Stimulated activated naive CD4-positive, alpha-beta T cell treated with Interleukin-2 at 50 U/mL for 16 hours (primary cell): ENCODE measurements at places on chromosomes 7 and 10.

DNA sequence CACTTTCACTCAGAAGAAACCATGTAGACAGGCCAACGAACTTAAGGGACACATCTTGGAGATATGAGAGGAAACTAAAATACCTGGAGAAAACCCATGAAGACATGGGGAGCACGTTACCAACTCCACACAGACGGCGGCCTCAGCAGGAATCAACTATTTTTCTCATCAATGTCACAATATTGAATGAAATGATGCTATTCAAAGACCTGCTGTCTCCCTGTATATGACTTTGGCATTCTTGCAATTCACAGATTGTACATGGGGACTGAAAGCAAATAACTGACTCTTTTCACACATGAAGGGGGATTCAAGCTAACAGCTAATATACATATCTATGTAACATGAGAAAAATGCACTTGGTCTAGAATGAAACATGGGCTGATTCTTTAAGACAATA lies 869.0 kb downstream of the NXPH1 start:
- DNase-seq, result no peak

DNA sequence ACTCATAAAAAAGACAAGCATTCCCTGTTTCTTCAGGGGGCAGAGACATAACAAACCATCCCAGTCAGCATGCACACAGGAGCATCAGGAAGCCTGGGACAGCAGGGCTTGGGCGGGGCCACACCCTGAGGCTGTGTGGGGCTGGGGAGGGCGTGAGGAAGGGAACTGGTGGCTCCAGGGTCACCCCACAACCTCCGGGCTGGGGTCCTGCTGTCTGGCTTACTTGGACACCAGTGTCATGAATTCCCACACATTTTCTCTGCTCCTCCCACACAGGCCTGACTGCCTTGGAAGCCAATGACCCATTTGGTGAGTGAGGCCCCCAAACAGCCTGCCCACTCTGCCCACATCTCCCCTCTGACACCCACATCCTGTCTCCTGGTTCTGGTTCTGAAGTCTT lies 2.8 kb downstream of the FXYD4 start:
- no peak for DNase-seq

DNA sequence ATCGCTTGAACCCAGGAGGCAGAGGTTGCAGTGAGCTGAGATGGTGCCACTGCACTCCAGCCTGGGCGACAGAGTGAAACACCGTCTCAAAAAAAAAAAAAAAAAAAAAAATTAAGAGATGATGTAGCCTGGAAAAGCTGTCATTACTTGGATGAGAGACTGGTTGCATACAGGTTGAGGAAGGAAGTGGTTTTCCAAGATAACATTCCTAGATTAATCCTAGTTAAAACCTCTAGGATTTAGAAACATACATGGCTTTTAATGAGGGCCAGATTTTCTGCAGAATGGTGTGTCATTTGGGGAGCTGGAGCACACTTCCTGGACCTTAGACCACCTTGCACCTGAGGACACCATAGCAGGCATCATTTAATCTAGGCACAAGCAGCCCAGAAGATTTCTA lies 17.8 kb downstream of the VWA2 start:
- no peak for DNase-seq

GRCh38 chr10:1084011-1084950 lies 28.1 kb downstream of the WDR37 start:
- no peak for DNase-seq

DNA sequence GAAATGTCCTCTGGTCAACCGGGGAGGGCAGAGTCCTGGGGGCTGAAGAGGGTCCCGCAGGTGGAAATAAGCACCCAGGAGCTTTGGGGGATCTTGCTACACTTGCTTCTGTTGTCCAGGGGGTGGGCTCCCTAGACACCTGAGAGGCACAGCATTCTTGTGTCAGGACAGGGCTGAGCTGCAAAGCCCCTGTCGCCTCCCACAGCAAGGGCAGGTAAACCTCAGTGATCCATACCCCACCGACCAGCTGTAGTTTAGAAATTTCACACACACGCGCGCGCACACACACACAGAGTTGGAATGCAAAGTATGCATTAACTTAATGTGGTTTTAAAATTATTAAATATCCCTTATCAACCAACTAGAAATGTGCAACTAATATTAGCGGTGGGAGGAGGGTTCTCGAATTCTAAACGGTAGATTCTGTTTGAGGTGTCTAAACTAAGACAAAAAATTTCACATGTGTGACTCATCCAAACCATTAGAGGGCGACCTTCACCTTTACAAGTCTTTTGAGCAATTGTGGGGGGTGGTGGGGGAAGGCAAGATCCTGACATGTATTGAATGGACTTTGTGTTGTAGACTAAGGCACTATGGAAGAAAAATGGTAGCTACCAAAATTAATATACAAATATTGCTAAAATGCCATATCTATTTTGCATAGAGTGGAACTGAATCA lies 34.3 kb upstream of the PTF1A start:
- no peak for DNase-seq
